ENCODE measurements at places on chromosomes 5 and 9. TPM values are rescaled to one million over a fixed set of nuclear protein-coding genes. Genes with fewer than 3 reads are reported as not detected.

The PCDHB5 gene
- 10.2 TPM for polyA plus RNA-seq

The PPP3R2 gene
- not detected for polyA plus RNA-seq

GRCh38 chr9:69535286-69535832 lies 136.8 kb downstream of the APBA1 start:
- no peak for DNase-seq

- DNase-seq, result no peak
These were observed 72.0 kb upstream of the IL12B start for GRCh38 chr5:159402311-159402710.

GRCh38 chr5:93821891-93822415 lies 80.6 kb upstream of the POU5F2 start:
- no peak for DNase-seq

Data from left renal cortex interstitium (tissue), 4 donors.